ENCODE measurements at places on chromosomes 13 and 19.

- DNase-seq = no peak
Observed at GRCh38 chr13:54573186-54573585, 1544.6 kb downstream of the OLFM4 start.

GRCh38 chr13:76954538-76954937 is 6.2 kb downstream of the ACOD1 start:
- DNase-seq = no peak

DNA sequence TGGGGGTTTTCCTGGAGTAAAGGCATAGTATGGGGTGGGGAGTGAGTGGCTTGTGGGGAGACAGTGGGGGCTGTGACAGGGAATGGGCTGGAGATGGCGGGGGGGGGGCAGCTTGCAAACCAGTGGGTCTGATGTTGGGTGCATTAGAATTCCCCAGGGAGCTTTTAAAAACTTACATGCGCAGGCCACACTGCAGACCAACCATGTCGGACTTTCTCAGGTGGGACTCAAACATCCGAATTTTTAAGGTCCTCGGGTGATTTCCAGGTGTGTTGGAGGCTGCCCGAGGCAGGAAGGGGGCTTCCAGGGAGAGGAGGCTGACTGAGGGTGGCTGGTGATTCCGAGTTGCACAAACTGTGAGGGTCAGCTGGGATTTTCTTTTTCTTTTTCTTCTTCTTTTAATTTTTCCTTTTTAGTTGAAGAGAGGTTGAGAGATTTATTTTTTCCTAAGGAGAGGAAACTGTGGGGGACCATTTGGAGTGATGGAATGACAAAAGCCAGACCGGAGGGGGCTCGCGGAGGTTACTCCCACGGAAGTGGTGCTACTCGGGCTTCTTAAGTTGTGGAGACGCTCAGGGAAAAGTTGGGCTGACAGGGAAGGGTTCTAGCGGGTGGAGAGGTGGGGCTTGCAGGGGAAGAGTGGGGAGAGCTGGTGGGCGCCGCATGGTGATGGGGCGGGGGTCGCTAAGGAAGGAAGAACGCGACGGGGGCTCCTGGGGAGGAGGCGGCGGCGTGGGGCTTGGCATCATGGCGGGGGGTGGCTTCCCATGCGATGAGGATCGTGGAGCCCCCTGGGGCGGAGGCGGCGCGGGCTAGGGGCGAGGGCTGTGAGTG is 997 bp upstream of the CACNG8 start:
- DNase-seq = no peak

GRCh38 chr19:5697890-5698634 is 8.0 kb downstream of the RPL36 start:
- no peak for DNase-seq

GRCh38 chr19:51194527-51195315 is 30.2 kb upstream of the CD33 start:
- DNase-seq = no peak

GRCh38 chr19:45200568-45200967 is 22.0 kb downstream of the BLOC1S3 start:
- DNase-seq = no peak

- DNase-seq = no peak
Observed at GRCh38 chr13:73870970-73871935, 263.0 kb downstream of the KLF12 start.

DNA sequence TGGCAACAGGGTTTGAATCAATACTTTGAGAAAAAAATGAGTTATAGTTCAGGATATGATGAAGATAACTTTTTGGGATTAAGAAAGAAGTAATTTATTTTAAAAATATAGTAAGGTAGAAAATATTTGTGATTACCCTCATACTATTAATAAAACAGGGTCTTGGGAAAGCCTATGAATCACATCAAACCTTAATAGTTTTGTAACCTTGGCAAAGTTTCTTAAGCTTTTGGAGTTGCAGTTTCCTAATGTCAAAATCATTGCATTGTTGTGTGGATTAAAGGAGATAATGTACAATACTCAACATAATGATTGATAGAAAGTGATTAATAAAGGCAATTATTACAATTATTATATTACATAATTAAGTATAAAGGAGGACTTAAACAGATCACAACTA is 149.0 kb downstream of the LMO7 start:
- no peak for DNase-seq

GRCh38 chr13:73497430-73497829 is 438.6 kb downstream of the KLF5 start:
- DNase-seq = no peak

DNA sequence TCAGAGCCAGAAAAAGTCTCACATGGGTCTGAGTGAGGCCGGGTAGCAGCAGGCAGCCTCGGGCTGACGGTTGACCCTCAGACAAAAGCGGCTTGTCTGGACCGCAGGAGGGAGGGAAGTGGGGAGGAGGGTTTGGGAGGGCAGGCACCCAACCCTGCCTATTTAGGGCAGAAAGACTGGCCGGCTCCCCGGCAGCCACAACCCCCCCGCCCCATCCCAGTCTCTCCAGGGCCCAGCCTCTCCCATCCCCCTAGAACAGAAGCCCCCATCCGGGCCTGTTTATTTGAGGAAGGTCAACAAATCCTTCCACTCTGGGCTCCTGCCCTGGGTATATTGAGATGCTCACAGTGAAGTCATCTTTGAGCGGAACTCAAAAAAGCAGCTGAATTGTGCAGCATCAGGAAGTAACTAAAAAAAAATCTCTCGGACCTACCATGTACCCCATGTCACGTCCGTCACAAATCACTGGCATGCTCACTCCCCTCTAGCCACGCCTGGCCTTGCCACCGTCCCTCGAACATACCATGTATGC is 6.3 kb downstream of the DACT3 start:
- DNase-seq = no peak

DNA sequence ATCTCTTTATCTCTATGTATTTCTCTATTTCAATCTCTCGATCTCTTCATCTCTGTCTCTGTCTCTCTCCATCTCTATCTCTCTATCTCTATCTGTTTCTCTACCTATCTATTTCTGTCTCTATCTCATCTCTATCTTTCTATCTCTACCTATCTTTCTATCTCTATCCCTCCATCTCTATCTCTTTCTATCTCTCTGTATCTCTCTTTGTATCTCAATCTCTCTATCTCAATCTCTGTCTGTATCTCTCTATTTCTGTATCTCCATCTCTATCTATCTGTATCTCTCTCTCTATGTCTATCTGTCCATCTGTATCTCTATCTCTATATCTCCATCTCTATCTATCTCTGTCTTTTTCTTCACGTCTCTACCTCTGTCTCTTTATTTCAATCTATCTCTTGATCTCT is 25.2 kb downstream of the TNFSF9 start:
- no peak for DNase-seq

- DNase-seq = no peak
Observed at GRCh38 chr19:15684828-15685227, 11.9 kb downstream of the CYP4F12 start.

- DNase-seq = no peak
Observed at GRCh38 chr13:52891706-52892105, 43.3 kb upstream of the PCDH8 start.

- no peak for DNase-seq
Observed at GRCh38 chr13:46578590-46578975, 25.6 kb downstream of the LRCH1 start.

GRCh38 chr19:7680606-7681339 is at the start of gene TRAPPC5:
TRAPPC5 (plus strand) TSS chr19:7680833; CDS start chr19:7682254, 1,421 bp downstream.
- peak; percentile 70 for DNase-seq

GRCh38 chr13:34618654-34619053 is 323.4 kb upstream of the NBEA start:
- no peak for DNase-seq

GRCh38 chr19:29376855-29377354 is 148.9 kb upstream of the VSTM2B start:
- no peak for DNase-seq

GRCh38 chr19:18386543-18387271 is 749 bp downstream of the GDF15 start:
- no peak for DNase-seq

- no peak for DNase-seq
Observed at GRCh38 chr13:32616883-32617511, 30.7 kb downstream of the PDS5B start.

- no peak for DNase-seq
Observed at GRCh38 chr13:99465454-99465853, 35.8 kb upstream of the TM9SF2 start.

DNA sequence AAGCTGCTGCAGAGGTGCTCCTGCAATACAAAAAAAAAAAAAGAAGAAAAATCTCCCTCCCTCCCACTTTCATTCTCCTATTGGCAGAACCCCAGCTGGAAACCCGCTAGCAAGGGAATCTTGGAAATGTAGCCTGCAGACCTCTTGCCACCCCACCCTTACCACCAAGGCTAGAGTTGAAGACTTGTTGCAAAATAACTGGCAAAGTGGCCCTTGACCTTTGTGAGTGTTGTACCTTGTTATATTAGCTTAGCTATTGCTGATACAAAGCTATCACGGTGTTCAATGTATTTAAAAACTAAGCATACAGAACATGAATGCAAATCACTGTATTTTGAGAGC is 57.5 kb upstream of the KCTD4 start:
- no peak for DNase-seq

DNA sequence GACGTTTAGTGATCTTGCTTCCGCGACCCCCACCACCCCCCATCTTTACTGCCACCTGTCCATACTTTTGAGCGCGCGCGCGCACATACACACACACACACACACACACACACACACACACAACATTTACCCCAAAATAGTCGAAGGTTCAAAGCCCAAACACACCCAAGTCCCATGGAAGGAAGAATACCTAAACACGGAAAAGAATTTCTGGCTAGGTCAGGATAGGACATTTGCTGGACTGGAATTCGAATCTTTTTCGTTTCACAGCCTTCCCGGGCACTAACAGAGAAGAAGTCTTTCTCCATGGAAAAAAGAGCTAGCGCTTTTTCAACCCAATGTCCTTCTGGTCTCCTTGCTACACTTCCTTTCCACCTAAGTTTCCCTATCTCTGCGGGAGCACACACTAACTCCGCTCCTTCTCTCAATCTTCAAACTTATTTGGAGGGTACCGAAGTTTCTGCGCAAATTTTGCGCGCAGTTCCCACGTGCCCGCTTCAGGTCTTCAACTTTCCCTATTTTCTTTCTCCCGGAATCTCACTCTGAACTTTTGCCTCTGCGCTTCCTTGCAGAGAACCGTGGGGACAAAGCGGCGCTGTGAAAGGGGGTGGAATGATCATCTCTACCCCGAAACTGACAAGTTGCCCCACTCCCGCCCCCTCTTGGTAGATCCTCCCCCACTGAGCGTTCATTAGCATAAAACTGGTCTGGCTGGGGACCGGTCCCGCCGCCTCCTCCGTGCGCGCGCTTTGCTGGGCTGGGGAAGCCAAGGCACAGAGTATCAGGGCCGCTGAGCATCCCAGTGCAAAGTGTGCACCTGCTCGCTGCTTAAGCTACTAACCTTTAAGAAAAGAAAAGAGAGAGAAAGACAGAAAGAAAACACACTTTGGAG is 2.7 kb downstream of the DACH1 start:
- DNase-seq = no peak

DNA sequence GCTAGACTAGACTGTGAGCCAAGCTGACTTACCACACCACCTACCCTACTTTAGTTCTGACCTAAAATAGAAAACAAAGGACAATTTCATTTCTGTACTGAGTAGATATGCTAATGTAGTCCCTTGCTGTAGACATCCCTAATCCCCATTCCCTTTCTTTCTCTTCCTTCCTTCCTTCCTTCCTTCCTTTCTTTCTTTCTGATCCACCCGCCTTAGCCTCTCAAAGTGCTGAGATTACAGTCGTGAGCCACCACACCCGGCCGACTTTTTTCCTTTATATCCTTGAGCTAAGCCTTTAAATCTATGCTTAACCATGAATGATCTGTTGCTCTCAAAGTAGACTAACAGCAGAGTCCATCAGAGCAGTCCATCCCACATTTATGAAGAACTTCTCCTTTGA is 465.0 kb downstream of the SLITRK6 start:
- DNase-seq = no peak

DNA sequence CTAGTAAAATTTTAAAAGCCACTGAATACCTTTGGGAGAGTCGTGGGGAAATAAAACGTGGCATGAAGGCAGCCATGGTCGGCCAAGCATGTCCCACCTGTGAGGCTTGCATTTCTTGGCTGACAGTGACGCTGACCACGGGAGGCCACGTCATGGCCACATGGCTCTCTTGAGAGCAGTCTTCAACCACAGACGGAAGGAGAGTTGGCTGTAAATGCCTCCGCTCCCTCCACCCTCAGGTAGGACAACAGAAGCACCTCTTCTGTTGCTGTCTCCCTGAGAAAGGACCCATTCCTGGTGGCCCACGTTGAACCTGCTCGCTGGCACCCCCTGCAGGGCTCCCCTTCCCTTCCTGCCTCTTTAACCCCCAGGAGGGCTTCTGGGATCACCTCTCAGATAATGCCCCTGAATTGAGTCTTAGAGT is 10.6 kb upstream of the LRRC25 start:
- no peak for DNase-seq

- no peak for DNase-seq
Observed at GRCh38 chr13:44451126-44451525, 77.5 kb downstream of the SERP2 start.

DNA sequence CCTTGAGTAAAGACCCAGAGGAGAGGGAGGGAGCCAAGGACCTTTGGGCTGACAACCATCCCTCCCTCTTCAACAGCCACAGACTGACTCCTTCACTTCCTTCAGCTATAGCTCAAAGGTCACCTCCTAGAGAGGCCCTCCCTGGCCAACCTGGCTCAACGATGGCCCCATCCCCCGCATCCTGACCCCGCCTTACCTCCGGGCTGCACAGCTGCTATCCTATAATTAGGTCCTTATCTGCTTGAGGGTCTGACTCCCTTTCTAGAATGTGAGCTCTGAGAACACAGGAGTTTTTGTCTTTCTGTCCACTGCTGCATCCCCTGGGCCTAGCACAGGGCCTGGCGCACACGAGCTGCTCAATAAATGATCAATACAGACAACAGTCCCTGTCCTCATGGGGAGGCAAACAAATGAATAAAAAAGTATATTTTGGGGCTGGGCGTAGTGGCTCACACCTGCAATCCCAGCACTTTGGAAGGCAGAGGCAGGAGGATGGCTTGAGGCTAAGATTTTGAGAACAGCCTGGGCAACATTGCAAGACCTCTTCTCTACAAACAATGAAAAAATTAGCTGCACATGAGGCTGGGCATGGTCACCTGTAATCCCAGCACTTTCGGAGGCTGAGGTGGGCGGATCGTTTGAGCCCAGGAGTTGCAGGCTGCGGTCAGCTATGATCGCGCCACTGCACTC is 6.6 kb upstream of the LGALS4 start:
- DNase-seq = no peak
